ENCODE measurements at places on chromosomes 4 and X.
A peak's percentile ranks its signal among the peaks of the same experiment; 100 is the strongest.

DNA sequence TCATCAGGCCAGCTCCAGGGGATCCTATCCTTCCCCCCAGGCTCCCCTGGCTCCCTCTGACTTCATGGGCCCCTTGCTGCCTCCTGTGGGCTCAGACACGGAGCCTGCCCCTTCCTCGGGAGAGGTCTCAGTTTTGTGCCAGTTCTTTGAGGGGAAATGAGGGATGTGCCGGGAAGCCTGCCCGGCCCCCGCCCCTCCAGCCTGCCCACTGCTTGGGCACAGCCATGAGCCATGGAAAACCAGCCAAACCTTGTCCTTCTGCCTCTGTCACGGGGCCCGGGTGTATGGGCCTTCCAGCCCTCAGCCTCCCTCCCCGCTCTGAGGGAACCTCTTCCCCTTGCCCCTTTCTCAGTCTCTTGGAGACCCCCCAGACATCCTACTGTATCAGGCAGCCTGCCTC is 6.8 kb downstream of the BGN start:
- DNase-seq, result no peak

- DNase-seq, result no peak
Observed at GRCh38 chrX:151879856-151880255, 32.8 kb upstream of the MAGEA4 start.

GRCh38 chr4:113050371-113050755 is 910 bp downstream of the ANK2 start:
- DNase-seq, result peak; percentile 31

DNA sequence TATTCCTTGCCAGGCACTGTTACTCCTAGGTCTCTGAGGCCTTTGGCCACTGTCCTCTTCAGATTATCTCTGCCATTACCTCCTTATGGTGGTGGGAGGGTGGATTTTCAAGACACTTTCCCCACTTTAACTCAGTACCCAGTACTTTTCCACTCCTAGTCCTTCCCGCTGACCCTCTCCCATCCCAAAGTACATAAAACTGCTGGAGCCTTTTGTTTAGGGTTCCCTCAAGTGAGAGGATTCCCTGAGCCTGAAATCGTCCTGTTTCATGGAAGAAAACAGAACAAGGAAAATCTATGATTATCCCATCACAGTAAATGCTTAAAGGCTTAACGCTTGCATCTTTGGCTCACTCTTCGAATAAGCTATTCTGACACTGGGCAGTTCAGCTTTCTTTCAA is 1742.5 kb upstream of the ADGRL3 start:
- no peak for DNase-seq

- DNase-seq, result no peak
Observed at GRCh38 chr4:28443801-28444412, 1583.3 kb downstream of the STIM2 start.

DNA sequence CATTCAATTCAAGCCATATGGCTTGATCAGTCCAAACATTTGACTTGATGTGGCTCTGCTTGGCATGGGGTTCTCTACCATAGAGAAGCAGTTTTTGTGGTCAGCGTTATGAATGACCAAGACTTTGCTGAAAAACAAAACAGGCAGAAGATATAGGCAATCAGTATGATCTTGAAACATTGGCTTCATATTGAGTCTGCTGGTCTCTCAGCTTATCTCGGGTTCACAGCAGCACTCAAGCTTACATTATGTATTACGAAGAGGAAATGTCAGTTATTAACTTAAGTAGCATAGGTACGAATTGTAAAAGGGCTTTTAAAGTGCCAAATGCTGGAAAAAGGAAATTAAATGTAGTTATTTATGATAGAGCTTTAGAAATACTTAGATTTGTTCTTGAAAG is 99.0 kb downstream of the AFF2 start:
- no peak for DNase-seq

GRCh38 chrX:103356130-103356798 is at the start of gene TCEAL9:
Gene TCEAL9, plus strand, starts transcription at chrX:103356506. Its CDS starts 1,179 bp downstream, at chrX:103357685.
- DNase-seq, result peak; percentile 69

DNA sequence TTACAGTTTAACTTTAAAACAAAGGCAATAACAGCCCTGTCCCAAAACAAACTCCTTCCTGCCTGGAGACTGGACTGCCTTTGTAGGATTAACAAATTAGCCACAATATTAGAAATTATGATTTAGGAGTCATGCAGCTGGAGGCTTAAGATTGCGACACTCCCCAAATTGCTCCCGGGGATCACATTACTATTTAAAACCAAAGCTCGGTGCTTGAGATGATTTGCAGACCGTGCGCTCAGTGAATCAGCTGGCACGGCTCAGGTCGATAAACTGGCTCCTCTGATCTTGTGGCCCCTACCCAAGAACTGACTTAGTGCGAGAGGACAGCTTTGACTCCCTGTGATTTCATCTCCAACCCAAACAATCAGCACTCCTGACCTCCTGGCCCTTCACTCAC is 829.3 kb downstream of the NLGN4X start:
- DNase-seq, result no peak

DNA sequence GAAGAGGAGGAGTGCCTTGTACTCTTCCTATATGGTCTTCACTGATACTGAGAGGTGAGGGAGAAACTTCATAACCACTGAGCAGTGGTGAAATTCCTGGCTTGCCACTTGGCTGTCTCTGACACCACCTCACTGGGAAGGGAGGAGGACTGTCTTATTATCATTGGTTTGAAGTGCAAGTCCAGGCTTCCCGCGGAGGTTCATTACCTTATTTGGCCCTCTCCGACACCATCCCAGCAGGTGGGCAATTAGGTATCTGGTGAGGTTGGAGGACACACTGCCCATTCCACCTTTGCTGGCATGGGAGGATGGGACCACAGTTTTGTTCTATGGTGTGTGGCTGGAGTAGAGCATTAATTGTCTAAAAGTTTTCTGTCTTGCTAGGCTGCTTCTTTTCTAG is 206.1 kb downstream of the LHFPL1 start:
- DNase-seq, result no peak

GRCh38 chr4:24262616-24263015 is 321.7 kb downstream of the DHX15 start:
- DNase-seq, result no peak

- DNase-seq, result no peak
Observed at GRCh38 chr4:21858971-21859370, 89.6 kb downstream of the KCNIP4 start.

GRCh38 chrX:120617996-120618630 is 11.7 kb downstream of the C1GALT1C1 start:
- no peak for DNase-seq

- DNase-seq, result no peak
Observed at GRCh38 chrX:26672571-26672970, 456.6 kb downstream of the MAGEB5 start.

DNA sequence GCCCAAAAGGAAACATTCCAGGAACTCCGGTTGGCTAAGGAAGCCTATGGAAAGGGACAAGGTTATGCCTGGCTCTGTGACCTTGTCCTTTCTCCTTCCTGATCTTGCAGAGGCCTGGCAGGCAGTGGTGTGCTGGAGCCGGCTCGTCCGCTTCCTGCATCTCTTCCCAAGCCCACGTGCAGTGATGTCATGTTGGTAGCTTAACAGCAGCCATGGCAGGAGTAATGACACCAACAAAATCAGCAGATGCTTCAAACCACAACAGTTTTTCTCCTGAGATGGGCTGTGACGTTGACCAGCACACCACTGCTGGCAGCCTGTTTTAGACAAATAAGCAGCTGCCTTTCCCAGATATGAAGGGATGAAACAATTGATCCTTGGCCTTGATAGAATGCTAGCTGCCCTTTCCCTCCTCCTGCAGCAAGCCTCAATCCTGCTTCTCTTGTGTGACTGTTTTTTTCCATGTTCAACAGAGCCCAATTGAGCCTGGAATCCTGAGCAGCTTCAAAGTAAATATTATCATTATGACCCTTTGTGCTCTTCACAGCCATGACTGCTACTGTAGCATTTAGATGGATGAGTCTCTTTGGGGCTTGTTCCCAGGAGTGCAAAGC is 23.4 kb downstream of the SEPTIN6 start:
- no peak for DNase-seq

DNA sequence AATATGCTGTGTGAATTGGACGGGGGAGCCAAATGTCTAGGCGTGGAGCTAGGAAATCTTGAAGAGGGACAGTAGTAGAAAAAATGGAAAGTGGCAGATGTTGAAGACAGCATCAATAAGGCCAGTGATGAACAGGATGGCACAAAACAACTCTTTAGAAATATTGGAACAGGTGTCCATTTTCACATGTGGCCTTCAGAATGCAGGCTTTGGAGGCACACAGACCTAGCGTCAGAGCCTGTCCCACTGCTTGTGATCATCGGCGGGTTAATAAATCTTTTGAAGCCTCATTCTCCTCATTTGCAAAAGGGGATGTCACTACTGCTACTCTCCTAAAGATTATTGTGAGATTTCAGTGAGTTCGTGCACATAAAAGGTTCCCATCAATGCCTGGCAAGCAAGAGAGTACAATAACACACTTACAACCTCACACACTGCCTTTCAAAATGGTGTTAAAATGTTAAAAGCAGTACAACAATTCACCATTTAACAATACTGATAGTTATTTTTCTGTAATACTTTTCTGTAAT is 2.4 kb downstream of the PDLIM3 start:
- DNase-seq, result no peak

DNA sequence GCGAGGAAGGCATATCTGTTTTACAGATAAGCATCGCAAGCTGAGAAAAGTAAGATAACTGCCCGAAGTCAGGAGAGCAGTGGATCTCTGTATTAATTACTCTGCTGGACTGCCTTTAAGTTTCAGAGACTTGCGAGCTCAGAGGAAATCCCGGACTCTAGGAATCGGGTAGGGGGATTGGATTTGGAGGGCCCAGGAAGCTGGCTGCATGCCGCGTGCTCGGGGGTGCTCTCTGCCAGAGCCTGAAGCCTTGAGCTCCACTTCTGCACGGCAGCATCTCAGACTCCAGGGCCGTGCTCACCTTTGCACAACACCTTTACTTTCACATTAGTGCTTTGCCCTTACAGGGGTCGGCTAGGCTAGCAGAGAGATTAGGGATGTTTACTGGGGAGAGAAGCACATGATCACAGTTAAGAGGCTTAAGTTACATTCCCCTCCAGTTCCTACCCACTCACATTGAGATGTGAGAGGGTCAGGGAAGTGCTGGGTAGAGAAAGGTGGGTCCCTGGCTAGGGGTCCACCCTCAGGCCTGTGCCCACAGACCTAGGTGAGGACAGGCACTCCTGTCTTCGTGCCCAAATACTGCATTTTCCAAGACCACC is 57.0 kb downstream of the TRIML1 start:
- no peak for DNase-seq

- DNase-seq, result no peak
Observed at GRCh38 chrX:20224814-20225487, 41.8 kb downstream of the RPS6KA3 start.

GRCh38 chrX:64850371-64851082 is 125.7 kb downstream of the ZC4H2 start:
- no peak for DNase-seq

GRCh38 chrX:40266490-40267333 is 169.0 kb upstream of the BCOR start:
- DNase-seq, result peak; percentile 60

GRCh38 chr4:7978907-7979651 is 39.4 kb upstream of the AFAP1 start:
- no peak for DNase-seq

DNA sequence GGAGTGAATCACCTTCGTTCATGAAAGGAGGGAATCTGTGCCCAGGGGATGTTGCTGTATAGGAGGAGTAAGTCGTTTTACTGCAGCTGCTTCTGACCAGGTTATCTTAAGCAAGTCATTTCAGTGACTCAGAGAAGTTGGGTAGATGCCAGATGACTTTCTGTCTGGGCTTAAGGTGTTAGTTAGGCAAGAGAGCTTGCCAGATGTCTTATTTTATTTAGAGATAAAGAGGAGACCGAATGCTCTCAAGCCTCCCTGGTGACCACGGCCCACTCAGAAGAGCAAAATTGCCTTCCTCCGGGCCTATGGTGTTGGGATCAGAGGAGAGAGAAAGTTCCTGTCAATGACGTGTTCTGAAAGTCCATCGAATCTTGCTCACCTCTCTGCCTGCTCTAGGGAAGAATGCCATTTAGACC is 16.3 kb upstream of the ZNF827 start:
- DNase-seq, result no peak

DNA sequence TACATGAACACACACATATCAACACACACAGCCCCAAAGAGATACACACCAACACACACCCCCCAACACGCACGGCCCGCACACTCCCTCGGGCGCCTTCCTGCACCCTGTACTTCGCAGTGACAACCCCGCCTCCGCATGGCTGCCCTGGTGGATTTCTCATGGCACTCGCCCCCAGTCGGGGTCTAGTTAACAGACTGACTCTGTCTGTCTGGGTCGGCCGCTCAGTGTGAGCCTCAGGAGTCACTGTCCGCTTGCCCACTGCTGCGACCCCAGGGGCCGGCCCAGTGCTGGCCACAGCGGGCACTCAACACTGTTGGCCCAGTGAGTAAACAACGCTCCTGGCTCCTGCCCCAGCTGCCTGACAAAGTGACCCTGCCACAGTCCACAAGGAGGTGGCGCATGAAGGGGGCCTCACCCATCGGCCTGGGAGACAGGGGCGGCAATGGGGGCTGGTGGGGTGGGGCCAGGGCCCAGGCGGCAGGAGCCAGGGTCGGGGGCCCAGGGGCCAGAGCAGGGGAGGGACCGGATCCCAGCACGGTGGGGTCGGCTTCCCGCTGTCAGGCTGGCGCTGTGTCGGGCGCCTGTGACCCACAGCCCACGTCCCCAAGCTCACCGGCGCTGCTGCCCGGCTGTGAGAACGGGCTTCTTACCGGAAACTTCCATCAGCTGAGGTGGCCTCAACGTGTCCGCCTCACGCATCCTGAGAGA is 40.2 kb upstream of the MAN2B2 start:
- no peak for DNase-seq

- DNase-seq, result no peak
Observed at GRCh38 chr4:43380093-43380492, 487.6 kb downstream of the GRXCR1 start.

GRCh38 chr4:24917076-24917856 is 4.4 kb upstream of the CCDC149 start:
- peak; percentile 17 for DNase-seq

GRCh38 chr4:154506253-154506652 is 14.7 kb upstream of the DCHS2 start:
- DNase-seq, result peak; percentile 3

- no peak for DNase-seq
Observed at GRCh38 chr4:86955888-86956451, 21.2 kb downstream of the AFF1 start.

DNA sequence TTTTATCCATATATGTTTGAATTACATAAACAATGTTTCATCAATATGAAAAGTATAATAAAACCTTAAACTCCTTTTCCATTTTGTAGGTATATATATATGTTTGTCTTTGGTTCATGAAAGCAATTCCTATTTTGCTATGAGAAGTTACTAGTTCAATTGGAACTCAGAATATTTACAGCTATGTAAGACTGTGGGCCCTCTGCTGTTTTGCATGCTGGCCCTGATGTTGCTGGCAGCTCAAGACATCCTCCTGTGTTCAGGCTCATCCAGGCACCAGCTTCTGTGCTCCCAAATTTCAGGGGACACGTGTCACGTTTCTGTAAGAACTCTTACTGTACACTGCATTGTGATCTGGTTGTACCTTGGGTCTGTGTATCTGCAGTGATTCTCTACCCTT is 38.7 kb upstream of the OTUD4 start:
- DNase-seq, result no peak

GRCh38 chr4:77148078-77148477 is 8.9 kb upstream of the CCNG2 start:
- no peak for DNase-seq
